Right kidney (tissue), 9 donors: ENCODE measurements at places on chromosomes 7 and 10.
A peak's percentile ranks its signal among the peaks of the same experiment; 100 is the strongest.

DNA sequence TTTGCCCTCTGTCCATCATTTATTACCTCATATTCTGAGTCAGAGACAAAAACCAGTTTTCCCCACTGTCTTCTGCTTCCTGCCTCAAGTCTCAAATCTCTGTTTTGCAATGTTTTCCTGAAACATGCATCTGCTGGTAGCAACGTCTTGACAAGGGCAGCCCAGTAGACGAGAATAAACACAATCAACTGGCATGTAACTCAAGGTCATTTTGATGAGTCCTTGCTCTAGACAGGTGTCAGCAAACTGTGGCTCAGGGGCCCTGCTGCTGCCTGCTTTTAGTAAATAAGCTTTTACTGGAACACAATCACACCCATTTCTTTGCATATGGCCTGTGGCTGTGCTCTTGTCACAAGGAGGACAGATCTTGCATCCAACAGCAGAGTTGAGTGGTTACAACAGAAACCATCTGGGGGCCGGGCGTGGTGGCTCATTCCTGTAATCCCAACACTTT is 59.8 kb downstream of the ITIH5 start:
- no peak for DNase-seq

DNA sequence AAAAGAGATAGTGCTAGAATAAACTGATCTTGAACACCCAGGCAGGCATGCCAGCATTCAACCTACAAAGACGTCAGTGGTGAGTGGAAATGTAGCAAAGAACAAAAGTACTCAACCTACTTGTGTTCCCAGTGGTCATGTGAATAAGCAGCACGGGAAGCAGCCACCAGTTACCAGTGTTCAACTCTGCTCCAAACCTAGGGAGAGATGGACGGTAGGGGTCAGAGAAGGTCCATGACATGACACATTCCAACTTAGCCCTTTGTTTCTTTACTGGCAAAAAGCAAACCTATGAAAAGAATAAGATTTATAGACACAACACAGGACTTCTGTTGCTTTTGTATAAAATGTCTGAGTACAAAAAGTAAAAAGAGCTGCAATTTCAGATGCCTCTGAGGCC is 511.4 kb downstream of the XPNPEP1 start:
- DNase-seq: peak; percentile 13

DNA sequence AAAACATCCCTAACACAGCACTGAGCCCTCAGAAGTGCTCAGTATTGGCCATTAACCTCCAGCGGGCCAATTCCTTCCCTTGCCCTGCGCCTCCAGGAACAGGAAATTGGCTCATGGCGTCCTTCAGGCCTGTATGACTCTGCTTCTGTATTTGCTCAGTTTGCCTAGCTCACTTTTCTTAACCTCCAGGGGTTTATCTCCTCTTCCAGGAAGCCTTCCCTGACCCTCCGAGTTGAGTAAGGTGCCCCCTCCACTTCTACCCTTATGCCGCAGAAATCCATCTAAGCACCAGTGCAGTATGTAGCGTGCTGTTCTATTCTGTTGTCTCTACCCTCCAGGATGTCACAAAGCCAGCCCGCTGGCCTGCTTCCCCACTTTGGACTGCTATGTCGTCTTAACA is 1.1 kb upstream of the SFXN4 start:
- DNase-seq: no peak

DNA sequence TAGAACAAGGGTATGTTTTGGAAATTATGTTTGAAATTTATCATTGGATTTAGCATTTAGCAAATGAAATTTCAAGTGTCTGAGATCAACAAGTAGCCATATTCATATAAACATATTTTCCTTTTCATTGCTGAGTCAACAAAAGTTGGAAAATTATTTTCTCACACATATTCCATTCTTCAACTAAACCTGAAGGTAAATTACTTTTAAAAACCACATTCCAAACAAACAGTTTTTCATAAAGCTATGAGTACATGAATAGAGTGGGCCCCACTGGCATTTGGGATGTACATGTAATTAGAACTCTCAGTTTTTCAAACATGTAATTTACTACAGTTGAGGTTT is 178.3 kb upstream of the MKLN1 start:
- DNase-seq: no peak

- DNase-seq: no peak
Measured at GRCh38 chr7:81611805-81612204, 158.0 kb downstream of the HGF start.

DNA sequence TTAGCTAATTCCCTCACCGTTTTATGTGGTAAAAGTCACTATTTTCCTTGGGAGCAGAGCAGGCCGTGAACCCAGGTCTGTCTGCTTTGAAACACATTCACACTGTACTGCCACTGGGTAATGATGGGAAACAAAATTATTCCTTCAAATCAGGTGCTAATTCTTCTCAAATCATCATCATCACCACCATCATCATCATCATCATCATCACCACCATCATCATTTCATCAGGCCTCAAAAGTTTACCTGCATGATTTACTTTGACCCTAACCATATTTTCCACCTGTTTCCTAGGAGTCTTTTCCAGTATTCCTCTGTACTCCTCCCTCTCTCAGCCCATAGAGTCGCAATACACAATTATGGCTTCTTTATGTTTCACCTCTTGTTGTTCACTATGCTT is 220.5 kb downstream of the GLI3 start:
- no peak for DNase-seq

DNA sequence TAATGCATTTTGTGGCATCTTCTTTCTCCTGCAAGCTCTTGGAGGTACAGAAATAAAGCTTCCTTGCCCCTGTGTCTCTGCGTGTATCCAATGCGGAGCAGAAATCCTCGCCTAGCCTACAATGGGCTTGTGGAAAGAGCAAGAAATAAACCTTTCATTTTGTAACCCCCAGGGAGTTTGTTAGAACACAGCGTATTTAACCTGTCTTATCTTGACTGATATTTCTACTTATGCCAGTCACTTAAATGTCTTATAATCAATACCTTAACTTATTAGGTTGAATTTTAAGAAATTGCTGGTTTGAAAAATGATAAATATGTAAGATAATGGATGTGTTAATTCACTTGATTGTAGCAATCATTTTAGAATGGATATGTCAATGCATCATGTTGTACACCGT is 629.8 kb upstream of the IGFBP3 start:
- no peak for DNase-seq

GRCh38 chr10:109126541-109126940 is 796.8 kb downstream of the XPNPEP1 start:
- DNase-seq: no peak

GRCh38 chr10:69961881-69962745 is 90.5 kb upstream of the MACROH2A2 start:
- DNase-seq: no peak

GRCh38 chr7:40015790-40016296 is 65.8 kb downstream of the CDK13 start:
- no peak for DNase-seq

GRCh38 chr7:90666186-90666585 is 70.1 kb downstream of the CDK14 start:
- DNase-seq: no peak

GRCh38 chr10:125444790-125445189 is 238.2 kb downstream of the TEX36 start:
- DNase-seq: no peak

GRCh38 chr7:152489044-152489443 is 53.2 kb upstream of the KMT2C start:
- no peak for DNase-seq

- no peak for DNase-seq
Measured at GRCh38 chr10:31347705-31348104, 28.7 kb downstream of the ZEB1 start.

GRCh38 chr10:76631884-76632766 is 1005.5 kb downstream of the KCNMA1 start:
- no peak for DNase-seq

DNA sequence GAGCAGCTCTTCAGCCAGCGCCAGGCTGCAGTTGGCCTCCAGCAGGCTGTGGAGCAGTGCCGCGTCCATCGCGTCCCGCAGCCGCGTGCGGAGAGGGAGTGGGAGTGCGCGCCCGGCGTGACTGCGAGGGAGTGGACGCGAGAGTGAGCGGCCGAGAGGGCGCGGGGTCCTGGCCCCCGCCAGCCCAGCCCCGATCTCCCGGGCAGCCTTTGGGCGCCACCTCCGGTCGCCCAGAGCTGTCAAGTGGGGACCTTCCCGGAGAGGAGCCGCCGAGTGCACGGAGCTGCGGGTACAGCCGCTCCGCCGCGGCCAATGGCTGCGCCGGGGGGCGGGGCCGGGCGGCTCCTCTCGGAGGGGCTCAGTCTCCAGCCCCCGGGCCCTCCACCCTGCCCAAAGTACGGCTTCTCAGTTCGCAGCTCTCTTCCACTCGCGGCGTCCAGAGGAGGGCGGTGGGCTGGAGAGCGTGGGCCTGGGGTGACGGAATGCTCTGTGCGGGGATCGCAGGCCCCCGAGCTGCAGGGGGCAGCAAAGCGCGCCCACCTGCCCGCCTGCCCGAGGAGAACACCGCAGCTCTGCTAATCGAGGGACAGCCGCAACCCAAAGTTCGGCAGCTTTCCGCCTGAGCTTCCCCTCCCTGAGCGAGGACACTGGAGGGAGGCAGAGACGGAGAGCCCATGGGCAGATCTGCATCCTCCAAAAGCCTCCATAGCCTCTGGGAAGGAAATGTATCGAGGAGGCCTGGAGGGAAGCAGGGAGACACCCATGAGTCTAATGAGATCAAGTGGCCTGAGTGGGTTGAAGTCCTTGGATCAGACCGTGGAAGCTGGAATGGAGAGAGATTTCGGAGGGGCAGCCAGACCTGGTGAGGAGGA is at the start of gene CRHR2:
TSS of gene CRHR2 (minus strand) at position 245 of the 872 bp plus-strand sequence. CDS start at position 69, 176 bp downstream.
- peak; percentile 77 for DNase-seq

DNA sequence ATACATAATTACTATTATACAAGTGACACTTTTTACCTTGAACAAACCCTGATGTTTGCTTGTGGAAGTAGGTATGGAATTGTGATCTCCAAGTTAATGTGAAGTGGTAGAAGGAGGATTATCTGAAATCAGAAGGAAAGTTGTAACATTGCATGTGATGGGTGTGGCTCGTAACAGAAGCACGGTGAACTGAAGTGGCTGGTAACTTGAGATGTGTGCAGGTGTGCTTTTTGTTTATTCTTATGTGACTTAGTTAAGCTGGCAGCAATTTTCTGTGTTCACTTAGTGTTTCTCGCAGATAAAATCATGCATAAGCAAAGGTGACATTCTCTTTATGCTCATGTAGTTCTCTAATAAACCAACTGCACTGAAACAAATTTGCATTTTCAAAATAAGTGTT is 82.3 kb downstream of the ZEB1 start:
- no peak for DNase-seq

- DNase-seq: peak; percentile 97
Measured at GRCh38 chr7:143901668-143902331, at the start of gene TCAF1. Gene TCAF1, minus strand, starts transcription at chr7:143902176. Its CDS starts 25,568 bp downstream, at chr7:143876608.

- DNase-seq: peak; percentile 8
Measured at GRCh38 chr10:92593619-92594588, 974 bp downstream of the KIF11 start.

DNA sequence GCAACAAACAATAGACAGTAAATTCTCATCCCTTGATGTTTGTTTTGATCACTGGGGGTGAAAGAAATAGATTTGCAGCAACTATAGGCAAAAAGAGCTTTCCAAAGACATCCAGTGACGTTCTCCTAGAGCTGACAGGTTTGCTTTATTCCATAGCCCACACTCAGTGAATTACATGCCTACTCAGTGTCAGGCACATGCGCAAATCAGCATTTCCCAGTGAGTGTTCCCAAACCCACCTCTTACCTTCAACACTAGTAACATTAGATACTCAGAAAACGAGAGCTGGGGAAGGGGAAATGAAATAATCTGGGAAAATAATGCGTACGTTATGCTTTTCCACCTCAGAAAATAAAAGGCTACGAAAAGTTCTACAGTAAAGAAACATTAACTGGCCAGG is 144.1 kb downstream of the CPEB3 start:
- no peak for DNase-seq

DNA sequence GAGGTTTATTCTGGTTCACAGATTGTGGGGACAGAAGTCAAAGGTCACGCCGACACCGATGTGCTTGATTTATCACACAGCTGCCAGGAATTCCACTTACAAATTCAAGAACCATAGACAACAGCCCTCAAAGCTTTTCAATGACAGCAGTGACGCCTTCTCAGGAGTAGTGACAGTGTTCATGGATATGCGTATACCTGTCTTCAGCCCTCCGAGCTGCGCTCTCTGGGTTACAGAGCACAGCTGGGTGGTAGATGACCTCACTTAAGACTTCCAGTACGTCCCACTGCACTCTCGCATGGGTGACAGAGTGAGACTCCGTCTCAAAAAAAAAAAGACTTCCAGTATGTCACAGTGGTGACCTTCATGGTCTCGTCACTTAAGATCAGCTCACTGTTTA is 108.5 kb downstream of the TCERG1L start:
- DNase-seq: no peak

- DNase-seq: no peak
Measured at GRCh38 chr10:125095776-125096175, 64.6 kb downstream of the CTBP2 start.

- peak; percentile 48 for DNase-seq
Measured at GRCh38 chr10:3111621-3112163, 44.3 kb downstream of the PFKP start.

GRCh38 chr10:8614054-8614565 is 559.6 kb downstream of the GATA3 start:
- no peak for DNase-seq

- no peak for DNase-seq
Measured at GRCh38 chr7:157313645-157314044, 23.2 kb upstream of the DNAJB6 start.

- no peak for DNase-seq
Measured at GRCh38 chr10:73649876-73650536, 5.8 kb downstream of the SYNPO2L start.

DNA sequence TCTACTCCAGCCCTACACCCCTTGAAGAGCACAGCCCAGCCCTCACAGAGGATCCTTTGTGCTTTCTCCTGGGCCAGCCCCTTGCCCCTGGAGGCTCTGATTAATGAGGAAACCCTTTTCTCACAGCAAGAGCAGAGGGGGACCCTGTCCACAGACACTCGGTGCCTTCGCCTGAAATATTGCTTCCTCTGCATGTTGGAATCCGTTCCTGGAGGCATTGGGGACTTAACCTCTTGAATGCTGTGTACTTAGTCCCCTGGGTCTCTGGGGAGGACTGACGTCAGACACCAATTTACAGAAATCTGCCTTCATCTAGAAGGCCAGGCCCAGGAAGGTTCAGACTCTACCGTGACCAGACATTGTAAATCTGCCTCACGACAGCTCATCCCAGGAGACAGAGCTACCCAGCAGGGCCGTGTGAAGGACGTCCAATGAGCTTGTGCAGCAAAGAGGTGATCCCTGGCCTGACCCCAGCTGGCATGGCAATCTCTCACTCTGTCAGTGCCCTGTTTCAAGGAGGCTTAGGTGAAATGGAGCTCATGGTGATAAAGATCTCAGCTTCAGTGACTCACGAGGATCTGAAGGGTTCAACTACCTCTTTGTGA is 8.1 kb upstream of the TMEM72 start:
- DNase-seq: peak; percentile 61

GRCh38 chr7:155310425-155311114 is 12.9 kb downstream of the INSIG1 start:
- no peak for DNase-seq

- peak; percentile 50 for DNase-seq
Measured at GRCh38 chr7:112452102-112452888, 2.0 kb downstream of the IFRD1 start.

DNA sequence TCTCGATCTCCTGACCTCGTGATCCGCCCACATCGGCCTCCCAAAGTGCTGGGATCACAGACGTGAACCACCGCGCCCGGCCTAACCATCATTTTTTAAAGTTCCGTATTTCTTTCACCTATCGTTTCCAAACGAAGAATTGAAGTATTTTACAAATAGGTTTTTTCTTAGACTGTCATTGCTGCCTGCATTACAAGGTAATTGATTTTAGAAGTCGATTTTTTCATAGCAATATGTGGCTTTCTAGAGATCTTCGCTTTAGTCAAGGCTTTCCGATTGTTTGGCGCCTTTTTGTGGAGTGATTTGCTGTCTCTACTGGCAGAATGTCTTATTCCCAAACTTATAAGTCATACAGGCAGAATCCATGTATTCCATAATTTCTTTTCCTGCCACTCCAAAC is 109.2 kb downstream of the TRIL start:
- no peak for DNase-seq
